NCI-H1417 treated with DMSO at 0.1 percent for 48 hours (cell line): ENCODE measurements at places on chromosomes 3 and 15.

DNA sequence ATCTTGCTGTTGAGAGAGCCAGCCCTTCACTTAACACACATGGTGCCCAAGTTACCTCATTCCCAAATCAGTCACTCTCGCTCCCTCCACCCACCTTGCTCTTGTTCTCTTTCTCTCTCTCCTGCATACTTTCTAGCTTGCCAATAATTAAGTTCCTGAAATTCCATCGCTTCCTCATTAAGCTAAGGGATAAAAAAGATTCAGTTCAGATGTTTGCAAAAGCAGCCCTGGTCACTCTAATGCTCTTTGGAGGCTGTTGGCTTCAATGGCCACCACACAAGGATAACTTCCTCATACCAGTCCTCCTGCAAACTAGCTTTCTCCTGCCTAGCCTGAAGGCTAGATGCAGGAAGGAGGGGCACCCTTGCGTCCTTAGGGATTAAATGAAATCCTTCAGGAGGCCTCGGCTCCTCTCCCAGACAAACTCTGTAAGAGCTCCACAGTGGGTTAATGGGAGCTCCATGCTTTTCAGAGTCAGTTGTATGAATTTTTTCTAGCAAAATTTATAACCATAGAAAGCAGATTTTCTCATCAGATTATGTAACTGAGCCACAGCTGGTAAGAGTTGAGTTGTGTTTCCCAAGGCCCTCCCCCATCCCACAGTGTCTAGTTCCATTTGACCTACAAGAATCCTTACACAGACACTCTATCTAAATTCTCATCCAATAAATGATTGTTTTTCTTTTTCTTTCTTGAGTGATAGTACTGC, 176.6 kb upstream of the TRIM42 start:
- no peak for DNase-seq

DNA sequence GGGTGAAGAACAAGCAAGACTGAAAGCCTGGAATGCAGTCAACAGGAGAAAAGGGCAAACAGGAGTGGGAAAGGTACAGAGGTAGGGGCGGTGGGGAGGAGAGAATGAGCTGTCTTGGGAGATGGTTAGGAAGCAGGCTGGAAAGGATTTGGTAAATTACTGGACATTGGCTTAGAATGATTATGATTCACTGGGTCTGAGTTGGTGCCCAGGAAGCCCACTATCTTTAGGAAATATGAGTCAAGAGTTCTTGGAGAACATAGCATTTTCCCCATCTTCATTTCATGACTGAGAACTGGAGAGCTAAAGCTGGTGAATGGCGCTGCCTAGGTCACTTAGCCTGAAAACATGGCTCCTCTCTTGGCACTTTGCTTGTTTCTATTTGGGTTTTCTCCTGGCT, 74.7 kb upstream of the C3orf80 start:
- DNase-seq = no peak

- DNase-seq = no peak
Measured at GRCh38 chr3:30712991-30713390, 106.6 kb downstream of the TGFBR2 start.

- no peak for DNase-seq
Measured at GRCh38 chr3:11499144-11499543, 144.6 kb downstream of the VGLL4 start.

DNA sequence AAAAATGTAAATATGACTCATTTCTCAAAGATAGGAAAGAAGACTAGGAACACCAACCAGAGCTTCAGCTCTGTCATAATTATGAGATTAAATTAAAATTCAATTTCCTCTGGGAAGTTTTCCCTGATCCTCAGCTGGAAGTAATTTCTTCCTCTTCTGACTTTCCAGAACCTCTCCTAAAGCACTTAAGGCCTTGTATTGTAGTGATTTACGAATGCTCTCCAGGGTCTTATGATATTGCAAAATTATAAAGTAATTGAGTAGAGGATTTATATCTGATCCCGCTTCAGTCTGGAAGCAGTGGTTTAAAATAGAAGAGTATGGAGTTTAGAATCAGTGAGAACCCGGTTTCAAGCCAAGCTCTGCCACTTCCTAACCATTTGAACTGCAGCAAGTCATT, 279.8 kb downstream of the ZPLD1 start:
- no peak for DNase-seq

- DNase-seq = no peak
Measured at GRCh38 chr3:158700559-158700958, 28.1 kb upstream of the LXN start.

DNA sequence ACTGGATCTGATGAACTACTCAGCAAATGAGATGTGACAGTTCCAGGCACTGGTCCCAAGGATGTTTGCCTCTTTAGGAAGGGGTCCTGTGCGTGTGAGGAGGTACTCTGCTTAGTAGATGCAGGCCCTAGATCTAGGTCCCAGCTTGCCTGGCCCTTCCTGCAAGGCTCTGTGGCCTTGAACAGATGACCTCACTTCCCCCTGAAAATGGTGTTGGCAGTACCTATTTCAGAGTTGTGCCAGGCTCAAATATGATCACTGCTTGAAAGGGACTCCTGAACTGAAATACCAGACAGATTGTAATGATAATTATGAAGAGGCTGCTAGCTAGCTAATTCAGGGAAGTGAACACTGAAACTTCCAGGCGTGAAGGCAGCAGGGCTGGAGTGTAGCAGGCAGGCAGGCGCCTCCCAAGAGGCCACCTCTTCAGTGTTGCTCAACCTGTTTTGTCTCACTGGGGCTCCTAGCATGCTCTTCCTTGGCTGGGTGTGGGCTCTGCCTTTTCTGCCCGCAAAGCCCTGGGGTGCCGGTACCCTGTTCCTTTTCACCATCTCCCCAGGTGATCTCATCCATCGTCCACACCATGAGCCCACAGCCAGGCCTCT, 24.1 kb upstream of the CPNE9 start:
- no peak for DNase-seq

GRCh38 chr15:66646799-66647198, 55.2 kb upstream of the SMAD6 start:
- no peak for DNase-seq

DNA sequence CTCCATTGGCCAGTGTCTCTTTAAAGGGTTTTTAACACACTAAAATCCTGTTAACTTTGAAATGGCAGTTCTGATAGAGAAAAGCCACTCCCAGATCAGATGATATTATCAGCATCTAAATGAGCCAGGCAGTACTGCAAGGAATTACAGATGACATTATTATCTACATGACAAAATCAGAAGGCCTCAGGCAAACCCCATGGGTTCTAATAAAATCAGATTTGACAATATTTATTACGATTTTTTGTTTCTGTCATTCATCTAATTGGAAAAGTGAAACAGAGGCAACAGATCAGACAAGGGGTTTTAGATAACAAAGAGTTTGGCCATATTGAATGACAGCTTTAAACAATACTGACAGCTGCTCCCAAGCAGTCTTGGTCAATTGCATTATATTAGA, 112.7 kb downstream of the FEZF2 start:
- no peak for DNase-seq

GRCh38 chr3:102229062-102229655, 205.7 kb upstream of the ZPLD1 start:
- DNase-seq = no peak

- no peak for DNase-seq
Measured at GRCh38 chr15:85616549-85617110, 178.1 kb downstream of the KLHL25 start.

- no peak for DNase-seq
Measured at GRCh38 chr3:71218508-71218907, 365.0 kb downstream of the FOXP1 start.

DNA sequence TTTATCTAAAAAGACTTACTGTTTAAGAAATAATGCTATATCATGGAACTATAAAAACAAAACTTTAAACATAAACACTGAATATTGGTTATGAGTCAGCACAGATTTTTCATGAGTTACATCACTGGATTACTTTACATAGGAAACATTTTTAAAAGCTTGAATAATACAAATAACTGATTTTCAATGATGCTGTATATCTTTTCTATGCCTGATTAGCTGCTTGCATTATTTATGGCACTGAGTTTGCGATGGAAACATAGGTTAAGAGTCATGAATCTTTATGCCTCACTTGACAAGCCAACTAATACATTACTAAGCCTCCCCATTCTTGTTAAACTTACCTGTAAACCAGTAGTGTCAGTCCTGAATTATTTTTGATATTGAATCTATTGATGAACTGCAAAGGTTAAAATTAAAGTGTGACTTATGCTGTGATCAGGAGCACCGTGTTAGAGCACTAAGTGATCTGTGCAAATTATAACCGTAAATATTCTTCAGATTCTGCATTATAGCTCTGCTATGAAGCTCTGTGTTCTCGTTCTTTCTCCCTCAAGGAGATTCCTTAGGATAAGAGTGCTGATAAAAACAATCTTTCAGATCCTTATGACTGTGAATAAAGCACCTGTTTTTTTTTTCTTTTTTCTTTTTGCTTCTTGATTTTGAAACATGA, 437.3 kb upstream of the BCHE start:
- DNase-seq = no peak

DNA sequence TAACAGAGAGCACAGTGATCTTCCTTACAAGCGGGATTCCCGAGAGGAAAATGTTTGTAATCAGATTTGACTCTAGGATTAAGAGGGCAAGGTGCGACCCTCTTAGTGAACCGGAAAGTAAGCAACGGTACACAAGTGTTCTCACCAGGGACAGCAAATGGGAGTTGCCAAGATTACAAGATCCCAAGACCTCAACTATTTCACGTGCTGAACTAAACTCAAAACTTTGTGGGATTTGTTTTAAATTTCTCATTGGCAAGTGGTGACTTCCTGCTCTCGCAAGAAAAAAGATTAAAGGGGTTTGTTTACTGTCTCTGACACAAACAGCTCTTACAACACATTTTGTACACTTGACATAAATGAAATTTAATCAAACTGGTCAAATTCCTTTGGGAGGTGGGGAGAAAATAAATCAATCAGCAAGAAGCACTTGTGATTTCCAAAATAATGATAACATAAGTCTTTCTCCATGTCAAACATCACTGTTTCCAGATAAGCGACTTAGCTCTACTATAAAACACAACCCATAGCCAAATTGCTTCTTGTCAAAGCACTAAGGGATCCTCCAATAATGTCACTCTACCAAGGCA, 2.2 kb upstream of the PGPEP1L start:
- DNase-seq = no peak

DNA sequence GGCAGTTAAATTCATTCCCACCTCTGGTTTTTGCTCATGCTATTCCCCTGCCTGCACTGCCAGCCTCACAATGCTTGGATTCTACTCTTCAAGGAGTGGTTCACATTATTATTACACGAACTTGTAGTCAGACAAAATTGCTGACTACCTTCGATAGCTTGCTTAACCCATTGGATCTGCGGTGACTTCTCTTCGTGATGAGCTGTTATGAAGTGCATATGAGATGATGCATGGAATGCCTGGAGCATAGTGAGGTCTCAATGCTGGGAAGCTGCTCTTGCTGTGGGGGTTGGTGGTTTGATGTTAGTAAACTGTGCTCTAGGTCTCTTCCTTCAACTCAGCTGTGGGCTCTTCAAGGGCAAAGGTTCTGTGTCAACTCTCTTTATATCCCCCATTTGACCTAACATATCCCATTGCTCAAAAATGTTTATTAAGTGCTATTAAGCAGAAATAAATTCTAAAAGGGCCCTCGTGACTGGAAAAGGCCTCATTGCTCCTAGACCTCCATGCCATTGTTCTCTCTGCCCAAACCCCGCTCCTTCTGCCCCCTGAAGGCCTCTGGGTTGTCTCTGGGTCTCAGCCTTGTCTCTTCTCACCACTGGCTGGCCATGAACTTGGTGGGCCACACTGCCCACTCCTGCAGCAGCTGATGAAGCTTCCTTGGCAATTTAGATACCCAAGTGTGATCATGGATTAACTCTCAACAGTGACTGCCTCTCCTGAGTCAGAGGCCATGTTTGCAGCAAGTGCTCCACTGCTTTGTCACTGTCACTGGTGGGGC, 4.5 kb upstream of the SLCO2A1 start:
- no peak for DNase-seq

- no peak for DNase-seq
Measured at GRCh38 chr3:141979050-141979671, 102.7 kb downstream of the ATP1B3 start.

GRCh38 chr3:82814660-82815059, 1053.2 kb upstream of the GBE1 start:
- no peak for DNase-seq

DNA sequence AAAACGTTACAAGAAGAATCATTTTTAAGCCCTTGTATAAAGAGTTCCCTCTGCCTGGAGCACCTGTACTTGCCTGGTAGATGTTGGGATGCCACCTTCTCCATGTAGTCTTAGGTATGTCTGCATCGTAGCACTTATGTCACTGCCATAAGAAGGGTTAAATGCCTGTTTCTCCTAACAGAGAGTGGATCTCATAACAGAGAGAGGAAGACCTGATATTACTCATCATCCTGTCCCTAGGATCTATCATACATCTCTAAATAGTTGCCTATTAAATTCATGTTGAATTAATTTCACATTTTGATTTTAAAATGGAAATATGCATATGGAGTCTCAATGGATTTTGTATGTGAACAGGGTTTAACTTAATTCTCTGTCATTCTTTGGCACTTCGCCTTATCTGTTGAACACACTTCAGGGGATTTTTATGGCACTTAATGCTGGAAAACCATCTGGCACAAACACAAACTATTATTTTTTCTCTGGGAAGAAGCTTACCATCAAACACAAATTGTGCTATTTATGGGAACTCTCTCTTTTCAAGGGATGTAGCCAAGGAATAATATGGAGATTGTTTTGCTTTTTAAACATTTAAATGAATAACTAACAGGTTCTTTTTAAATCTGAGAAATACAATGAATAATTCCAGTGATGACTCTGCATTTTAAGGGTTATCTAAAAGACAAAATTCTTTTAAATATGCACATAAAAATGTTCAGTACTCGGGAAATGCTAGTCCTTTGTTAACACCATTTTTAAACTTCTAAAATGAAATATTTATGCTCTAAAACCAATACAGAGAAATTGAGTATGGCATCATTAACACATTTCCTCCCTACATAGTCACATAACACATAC, 230.7 kb downstream of the ZNF385D start:
- no peak for DNase-seq

GRCh38 chr3:7436542-7436941, 575.6 kb downstream of the GRM7 start:
- DNase-seq = no peak

DNA sequence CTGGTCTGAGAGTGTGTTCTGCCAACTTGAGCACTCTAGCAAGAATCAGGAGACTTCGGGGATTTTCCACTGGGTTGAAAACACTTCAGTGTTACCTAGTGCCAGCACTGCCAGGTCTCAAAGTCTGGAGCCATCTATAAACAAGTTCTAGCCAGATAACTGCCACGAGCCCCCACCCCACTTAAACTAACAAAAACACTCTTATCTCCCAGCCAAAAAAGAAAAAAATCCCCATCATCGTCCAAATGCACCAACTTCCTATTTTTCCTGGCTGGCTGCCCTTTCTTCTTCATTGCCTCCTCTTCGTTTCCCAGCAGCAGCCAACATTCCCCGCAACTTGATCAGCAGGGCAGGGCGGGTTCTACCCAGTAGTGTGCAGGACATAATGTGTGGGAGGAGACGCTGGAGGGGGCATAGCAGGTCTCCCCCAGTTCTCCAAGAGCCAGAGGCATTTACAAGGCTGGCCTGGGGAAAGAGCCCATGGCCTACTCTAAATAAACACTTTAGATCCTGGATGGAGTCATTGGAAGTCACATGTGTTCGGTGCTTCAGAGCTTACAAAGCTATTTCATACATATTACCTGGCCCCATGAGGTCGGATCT, 29.5 kb downstream of the C2CD4B start:
- no peak for DNase-seq
